Lower lobe of right lung (tissue), 2 donors: ENCODE measurements at places on chromosomes 6 and 20.

DNA sequence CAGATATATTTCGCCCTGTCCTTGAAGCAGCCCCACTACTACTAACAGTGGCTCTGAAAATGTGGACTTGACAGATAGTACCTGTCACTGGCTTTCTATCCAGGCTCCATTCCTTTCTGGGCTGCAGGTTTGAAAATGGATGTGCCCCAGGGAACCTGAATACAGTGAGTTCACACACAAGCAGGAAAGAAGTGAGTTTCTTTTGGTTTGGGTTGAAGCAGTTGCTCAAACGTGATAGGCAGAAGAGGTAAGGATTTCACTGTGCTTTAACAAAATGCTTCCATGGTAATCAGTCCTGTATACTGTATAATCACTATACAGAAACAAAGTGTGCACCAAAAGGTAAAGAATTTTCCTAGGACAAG lies 382.9 kb downstream of the PRKN start:
- H3K27me3 ChIP-seq, result no peaks in the 10 kb centered on the region
- DNase-seq, result no peak
- H3K4me3 ChIP-seq, result no peak overlapping the region
- H3K4me1 ChIP-seq, result no peaks in the 10 kb centered on the region
- H3K27ac ChIP-seq, result no peak overlapping the region
- no peaks in the 10 kb centered on the region for H3K36me3 ChIP-seq

DNA sequence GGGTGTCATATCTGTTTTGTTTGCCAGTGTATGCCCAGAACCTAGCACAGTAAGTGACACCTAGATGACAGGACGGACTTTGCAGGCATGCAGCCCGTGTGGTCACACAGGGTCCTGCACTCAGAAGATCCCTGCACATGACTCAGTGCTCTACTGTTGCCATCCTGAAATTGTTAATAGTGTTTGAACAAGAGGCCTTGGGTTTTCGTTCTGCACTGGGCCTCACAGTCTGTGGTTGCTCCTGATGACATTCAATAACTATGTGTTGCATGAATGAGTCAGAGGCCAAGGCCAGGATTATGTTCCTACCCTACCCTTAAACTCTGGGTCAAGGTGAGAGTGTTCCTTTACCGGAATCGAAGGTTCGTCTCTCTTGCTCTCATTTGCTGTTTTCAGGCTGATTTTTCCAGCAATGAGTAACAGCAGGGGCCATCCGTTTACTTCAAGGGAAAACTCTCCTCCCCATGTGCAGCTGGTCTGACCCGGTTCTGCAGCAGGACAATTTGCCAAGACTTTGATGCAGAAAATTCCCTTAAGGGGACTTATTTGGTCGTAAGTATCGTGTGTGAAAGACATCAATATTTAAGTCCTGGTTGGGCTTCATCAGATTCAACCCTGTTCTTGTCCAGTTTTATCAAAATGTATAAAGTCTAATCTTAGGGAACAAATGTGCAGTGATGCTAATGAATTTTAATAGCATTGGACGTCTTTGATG lies 13.0 kb upstream of the PFDN4 start:
- H3K36me3 ChIP-seq, result no peaks in the 10 kb centered on the region
- no peaks in the 10 kb centered on the region for H3K27me3 ChIP-seq
- H3K27ac ChIP-seq, result no peak overlapping the region
- H3K4me1 ChIP-seq, result no peaks in the 10 kb centered on the region
- DNase-seq, result no peak

DNA sequence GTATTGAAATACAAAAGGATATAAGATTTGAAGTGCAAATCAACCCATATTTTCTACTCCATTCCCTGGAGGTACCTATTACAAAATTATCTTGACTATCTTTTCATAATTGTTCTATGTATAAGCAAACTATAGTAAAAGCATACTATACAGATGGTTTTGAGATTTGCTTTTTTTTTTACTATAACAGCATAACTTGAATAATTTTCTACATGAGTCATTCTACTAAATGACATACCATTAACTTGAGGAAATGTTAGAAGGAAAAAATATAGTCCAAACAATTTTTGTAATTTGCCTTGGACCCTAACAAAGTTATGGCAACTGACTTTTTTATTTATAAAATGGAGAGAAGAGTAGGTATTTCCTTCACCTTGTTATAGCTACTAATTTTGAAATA lies 472.7 kb downstream of the PKHD1 start:
- DNase-seq, result no peak
- H3K27me3 ChIP-seq, result no peaks in the 10 kb centered on the region
- H3K36me3 ChIP-seq, result no peaks in the 10 kb centered on the region
- H3K27ac ChIP-seq, result no peak overlapping the region
- H3K4me3 ChIP-seq, result no peak overlapping the region
- no peaks in the 10 kb centered on the region for H3K4me1 ChIP-seq

DNA sequence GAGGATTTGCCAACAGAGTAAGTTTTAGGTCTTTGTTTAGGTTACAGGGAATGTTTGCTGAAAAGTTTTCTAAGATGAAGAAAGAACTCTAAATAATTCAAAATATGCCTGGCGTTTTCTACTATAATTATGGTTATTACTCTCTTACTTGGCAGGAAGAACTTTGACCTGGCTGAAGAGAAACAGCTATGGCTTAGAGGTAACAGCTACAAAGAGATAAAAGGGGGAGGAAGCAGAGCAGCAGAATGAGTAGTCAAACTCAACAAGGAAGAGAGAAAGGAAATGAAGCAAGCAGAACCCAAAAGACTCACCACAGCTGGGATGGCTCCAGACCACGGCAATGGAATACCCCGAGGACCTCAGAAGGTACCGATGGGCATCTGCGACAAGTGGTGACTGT lies 95.6 kb downstream of the KIF16B start:
- no peak overlapping the region for H3K27ac ChIP-seq
- no peak overlapping the region for H3K4me3 ChIP-seq
- DNase-seq, result no peak
- no peaks in the 10 kb centered on the region for H3K27me3 ChIP-seq
- H3K4me1 ChIP-seq, result no peaks in the 10 kb centered on the region

DNA sequence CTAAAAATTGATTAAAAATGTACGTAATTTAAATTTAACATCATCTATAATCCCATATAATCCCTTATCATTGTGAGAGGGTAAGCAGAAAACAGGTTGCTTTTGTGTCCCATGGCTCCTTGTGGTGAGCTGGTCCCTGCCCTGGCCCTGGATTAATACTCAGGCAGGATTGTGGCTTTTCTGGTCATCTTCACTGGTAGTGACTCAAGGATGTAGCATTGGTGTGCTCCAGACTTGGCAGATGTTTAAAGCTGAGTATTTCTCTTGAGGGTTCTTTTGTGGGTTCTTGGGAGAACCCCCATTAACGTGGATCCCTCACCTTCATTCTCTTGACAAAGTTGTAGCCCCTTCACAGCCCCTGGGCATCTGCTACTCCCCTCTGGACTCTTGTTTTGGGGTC lies 39.3 kb downstream of the SNRNP48 start:
- no peak for DNase-seq
- H3K36me3 ChIP-seq, result no peaks in the 10 kb centered on the region
- H3K27me3 ChIP-seq, result no peaks in the 10 kb centered on the region
- no peak overlapping the region for H3K4me3 ChIP-seq
- no peaks in the 10 kb centered on the region for H3K4me1 ChIP-seq
- H3K27ac ChIP-seq, result no peak overlapping the region

- H3K27ac ChIP-seq, result no peak overlapping the region
- no peaks in the 10 kb centered on the region for H3K36me3 ChIP-seq
- no peak for DNase-seq
- H3K4me1 ChIP-seq, result no peaks in the 10 kb centered on the region
- H3K4me3 ChIP-seq, result no peak overlapping the region
- no peaks in the 10 kb centered on the region for H3K27me3 ChIP-seq
These were observed 48.2 kb downstream of the PLG start for GRCh38 chr6:160750276-160750689.

- H3K27ac ChIP-seq, result peak overlapping the region; percentile 95
- DNase-seq, result no peak
- H3K27me3 ChIP-seq, result no peaks in the 10 kb centered on the region
- H3K4me3 ChIP-seq, result peak overlapping the region; percentile 65
These were observed 30.0 kb downstream of the HLA-F start for GRCh38 chr6:29753309-29753644.

DNA sequence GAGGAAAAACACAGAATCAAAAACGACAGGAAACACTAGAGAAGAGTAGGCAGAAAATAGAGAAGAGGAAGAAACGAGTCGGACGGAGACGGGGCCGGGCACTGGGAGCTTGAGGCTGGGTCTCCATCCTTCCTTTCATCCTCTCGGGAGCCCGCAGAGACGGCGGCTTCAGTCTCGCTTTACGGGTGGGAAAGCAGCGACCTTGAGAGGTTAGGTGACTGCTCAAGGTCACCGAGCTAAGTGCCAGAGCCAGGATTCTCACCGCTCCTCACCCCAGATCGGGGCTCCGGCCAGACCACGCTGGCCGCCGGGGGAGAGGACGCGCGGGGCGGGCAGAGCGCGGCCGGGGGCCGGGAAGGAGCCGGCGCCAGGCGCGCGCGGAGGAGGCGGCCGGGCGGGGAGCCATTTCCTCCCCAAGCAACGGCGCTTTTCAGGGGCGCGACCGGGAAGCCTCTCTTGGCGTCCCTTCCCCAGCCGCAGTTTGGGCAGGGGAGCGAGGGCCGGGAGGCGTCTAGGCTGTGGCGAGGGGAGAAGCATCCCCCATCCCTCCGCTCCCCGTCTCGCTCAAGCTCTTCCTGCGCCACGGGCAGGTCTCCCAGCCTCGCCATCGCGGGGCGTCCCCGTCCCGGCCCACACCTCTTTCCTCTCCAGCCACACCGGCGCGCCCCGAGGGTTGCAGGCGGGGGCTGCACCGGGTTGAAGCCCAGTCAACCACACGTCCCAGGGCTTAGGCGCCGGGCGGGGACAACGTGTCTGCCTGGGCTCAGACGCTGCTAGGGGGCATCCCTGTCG lies 24.1 kb upstream of the MAP3K7 start:
- H3K27ac ChIP-seq, result peak overlapping the region; percentile 32
- H3K4me1 ChIP-seq, result peaks cover 17% of the 10 kb centered on the region
- DNase-seq, result peak; percentile 46

GRCh38 chr6:129059650-129060049 lies 176.7 kb downstream of the LAMA2 start:
- no peaks in the 10 kb centered on the region for H3K27me3 ChIP-seq
- DNase-seq, result no peak
- H3K4me1 ChIP-seq, result no peaks in the 10 kb centered on the region
- no peak overlapping the region for H3K27ac ChIP-seq

DNA sequence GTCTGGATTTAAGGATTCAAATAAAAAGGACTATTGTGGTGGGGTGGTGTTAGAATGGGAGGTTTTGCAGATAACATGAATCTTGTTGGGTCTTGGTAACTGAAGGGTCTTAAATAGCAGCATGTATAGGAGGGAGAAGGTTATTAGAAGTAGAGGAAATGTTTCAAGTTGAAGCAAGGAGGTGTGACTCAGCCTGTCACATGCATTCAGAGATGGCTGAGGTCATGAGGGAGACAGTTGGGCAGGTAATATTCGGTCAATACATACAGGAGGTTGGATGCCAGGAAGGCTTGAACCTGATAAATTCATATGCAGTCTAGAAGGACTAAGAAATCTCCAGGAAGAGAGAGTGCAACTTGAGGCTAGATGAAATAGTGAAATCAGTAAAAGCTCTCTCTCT lies 6.1 kb downstream of the KLHL31 start:
- H3K4me3 ChIP-seq, result no peak overlapping the region
- peaks cover 4% of the 10 kb centered on the region for H3K27me3 ChIP-seq
- no peaks in the 10 kb centered on the region for H3K36me3 ChIP-seq
- no peak for DNase-seq
- no peak overlapping the region for H3K27ac ChIP-seq
- H3K4me1 ChIP-seq, result no peaks in the 10 kb centered on the region

- no peaks in the 10 kb centered on the region for H3K36me3 ChIP-seq
- H3K4me3 ChIP-seq, result no peak overlapping the region
- H3K27ac ChIP-seq, result peak overlapping the region; percentile 64
- H3K4me1 ChIP-seq, result peaks cover 8% of the 10 kb centered on the region
- no peaks in the 10 kb centered on the region for H3K27me3 ChIP-seq
These were observed 5.7 kb downstream of the COMMD7 start for GRCh38 chr20:32737371-32738223.

GRCh38 chr6:156782691-156783320 lies 5.6 kb downstream of the ARID1B start:
- peak overlapping the region; percentile 92 for H3K27ac ChIP-seq
- peaks cover 48% of the 10 kb centered on the region for H3K4me1 ChIP-seq
- no peak for DNase-seq
- no peaks in the 10 kb centered on the region for H3K27me3 ChIP-seq

DNA sequence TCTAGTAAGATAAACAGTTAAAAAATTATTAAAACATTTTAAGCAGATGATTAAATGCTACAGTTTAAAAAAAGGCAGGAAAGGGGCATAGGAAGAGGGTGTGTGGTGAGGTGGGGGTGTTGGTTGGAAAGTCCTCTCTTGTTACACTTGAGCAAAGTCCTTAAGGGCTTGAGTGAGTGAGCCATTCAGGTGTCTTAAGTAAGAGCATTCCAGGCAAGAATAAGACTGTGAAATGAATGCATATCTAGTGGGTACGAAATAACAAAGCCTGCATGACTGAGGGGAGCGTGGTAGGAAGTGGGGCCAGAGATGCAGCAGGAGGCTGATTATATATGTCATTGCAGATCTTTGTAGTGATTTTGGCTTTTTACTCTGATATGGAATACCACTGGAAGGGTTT lies 5.1 kb downstream of the CDKAL1 start:
- DNase-seq, result no peak
- peaks cover 21% of the 10 kb centered on the region for H3K36me3 ChIP-seq
- H3K4me1 ChIP-seq, result peaks cover 20% of the 10 kb centered on the region

- no peaks in the 10 kb centered on the region for H3K4me1 ChIP-seq
- no peak for DNase-seq
- no peaks in the 10 kb centered on the region for H3K27me3 ChIP-seq
- no peak overlapping the region for H3K4me3 ChIP-seq
- no peak overlapping the region for H3K27ac ChIP-seq
These were observed 340.5 kb upstream of the PRDM1 start for GRCh38 chr6:105745464-105746129.

DNA sequence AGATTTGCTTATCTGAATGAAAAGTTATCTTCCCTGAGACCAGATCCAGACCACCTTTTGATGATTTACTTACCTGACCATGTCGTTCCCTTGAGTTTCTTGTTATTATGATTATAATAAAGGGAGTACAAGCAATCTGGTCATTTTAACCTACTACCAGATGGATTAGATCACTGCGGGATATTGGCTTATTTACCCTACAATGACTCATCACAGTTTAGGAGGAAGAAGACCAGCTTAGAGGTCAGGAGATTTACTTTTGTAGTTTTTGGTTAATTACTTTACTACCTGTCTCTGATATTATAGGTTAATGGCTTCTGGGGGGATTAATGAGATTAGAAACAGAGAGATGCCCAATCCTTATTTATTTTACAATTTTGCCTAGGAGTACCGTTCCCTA lies 10.7 kb downstream of the PKIB start:
- H3K4me1 ChIP-seq, result no peaks in the 10 kb centered on the region
- H3K4me3 ChIP-seq, result no peak overlapping the region
- H3K36me3 ChIP-seq, result no peaks in the 10 kb centered on the region
- no peak for DNase-seq
